ENCODE measurements at places on chromosomes 4 and X.

DNA sequence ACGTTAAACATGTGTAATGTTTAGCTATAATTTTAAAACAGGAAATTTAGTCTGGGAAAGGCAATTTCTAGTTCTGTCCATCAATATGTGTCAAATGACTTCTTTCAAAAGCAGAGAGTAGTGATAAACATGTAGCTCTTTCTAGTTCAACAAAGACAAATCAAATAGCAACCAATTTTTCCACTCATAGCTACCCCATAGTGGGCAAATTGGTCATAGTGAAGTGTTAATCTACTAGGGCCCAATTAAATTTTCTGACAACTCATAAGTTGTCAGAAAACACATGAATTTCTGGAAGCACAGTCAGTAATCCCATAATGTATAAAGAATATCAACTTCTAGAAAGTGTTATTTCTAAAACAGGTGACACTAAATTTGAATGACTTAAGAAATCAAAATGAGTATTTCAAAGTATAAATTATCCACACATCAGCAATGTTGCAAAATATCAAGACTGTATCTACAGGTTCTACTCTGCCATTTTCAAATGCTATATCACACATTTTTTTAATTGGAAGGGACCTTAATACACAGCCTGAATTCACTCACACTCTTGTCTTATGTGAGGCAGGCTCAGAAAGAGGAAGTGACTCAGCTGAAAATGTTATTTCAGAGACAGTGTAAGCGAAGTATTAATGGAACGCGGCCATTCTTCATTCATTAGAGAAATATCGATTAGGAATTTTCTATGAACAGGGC lies 7.7 kb downstream of the OCIAD2 start:
- DNase-seq, result no peak

DNA sequence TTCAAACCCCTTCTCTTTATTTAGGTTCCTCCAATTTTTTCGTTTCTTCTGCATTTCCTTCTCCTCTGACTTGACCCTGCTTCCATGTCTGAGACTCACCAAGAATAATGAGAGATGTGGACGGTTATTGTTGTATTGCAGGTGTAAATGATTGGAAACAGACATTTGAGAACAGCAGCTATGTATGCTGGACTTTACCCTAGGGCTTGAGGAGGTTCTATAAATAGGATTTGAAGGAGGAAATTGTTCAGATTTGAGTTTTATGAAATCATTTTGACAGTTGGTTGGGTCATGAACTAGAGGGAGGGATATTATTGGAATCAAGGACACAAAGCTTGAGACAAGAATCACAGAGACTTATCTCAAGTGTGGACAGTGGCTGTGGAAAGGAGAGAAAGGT lies 614.6 kb upstream of the CPEB2 start:
- DNase-seq, result no peak

DNA sequence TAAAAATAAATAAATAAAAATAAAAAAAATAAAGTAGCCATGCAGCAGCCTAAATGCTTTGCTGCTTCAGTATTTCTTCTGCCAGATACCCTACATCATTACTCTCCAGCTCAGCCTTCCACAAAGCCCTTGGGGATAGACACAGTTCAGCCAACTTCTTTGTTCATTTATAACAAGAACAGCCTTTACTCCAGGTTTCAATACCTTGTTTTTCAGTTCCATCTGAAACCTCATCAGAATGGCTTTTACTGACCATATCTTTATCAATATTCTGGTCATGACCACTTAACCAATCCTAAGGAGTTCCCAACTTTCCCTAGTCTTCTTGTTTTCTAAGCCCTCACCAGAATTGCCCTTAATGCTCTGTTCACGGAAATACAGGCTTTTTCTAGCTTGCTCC lies 128.3 kb upstream of the MED14 start:
- no peak for DNase-seq

DNA sequence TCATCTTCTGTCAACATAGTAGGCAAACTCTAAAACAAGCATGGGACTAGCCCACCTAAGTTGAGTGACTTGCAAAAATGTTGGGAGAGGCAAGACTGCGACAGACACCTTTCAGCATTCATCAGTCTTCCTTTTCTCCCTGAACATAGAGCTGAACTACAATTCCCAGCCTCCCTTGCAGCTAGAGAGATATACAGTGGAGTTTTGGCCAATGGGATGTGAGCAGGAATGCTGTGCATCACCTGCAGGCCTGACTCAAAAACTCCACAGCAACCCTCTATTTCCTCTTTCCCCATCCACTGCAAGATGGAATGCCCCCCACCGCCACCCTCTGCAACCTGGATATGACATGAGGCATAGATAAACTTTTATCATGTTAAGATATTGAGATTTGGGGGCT lies 66.5 kb downstream of the PDHA1 start:
- no peak for DNase-seq

DNA sequence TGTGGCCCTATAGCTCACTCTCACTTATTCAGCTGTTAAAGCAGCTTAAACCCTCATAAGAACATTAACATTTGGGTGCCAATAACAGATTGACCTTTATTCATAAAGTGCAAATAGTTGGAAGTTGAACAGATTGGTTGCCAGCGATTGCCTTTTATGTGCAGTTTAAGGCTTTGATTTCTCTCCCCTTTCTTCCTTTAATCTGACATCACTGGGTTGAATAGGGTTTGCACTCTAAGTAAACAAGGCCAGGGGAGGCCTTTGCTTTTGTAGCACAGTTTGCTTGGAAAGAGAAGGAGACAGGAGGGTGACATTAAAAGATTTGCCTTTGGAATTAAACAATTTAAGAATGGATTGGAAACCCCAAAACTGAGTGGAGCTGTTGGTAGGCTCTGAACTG lies 114.3 kb downstream of the NKX6-1 start:
- DNase-seq, result no peak

GRCh38 chr4:166257276-166257675 lies 384.2 kb downstream of the TLL1 start:
- no peak for DNase-seq

DNA sequence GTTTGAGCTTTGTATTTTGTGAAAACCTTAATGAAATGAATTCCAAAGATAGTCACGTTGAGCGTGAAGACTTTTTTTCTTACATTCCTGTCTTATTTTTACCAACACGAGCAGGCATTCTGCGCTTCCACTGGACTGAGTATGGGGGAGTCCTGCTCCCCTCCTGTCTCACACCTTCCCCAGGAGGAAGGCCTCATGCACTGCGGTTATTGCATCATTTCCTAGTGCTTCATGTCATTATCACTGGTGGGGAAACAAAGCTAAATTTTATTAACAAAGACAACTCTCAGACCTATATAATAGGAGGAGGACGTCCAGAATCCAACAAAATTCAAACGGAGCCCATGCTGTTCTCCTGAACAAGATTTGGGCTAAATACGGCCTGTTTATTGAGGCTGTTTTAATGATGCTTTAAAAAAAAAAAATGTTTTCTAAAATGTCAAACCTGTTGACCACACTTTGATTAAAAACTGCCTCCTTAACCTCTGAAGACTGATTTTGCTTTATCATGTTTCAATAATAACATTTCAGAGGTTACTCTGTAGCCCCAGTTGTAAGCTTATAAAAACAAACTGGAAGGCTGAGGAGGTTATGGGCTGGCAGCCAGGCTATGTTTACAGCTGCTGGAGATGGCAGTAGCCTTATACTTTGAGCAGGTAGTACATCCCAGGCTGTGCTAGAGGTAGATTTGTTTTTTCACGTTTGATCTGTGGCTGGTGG lies 118.0 kb downstream of the SOWAHB start:
- no peak for DNase-seq

- no peak for DNase-seq
Measured at GRCh38 chr4:8376361-8377102, 64.0 kb downstream of the ACOX3 start.

GRCh38 chr4:71639380-71639779 lies 144.5 kb downstream of the GC start:
- DNase-seq, result no peak

DNA sequence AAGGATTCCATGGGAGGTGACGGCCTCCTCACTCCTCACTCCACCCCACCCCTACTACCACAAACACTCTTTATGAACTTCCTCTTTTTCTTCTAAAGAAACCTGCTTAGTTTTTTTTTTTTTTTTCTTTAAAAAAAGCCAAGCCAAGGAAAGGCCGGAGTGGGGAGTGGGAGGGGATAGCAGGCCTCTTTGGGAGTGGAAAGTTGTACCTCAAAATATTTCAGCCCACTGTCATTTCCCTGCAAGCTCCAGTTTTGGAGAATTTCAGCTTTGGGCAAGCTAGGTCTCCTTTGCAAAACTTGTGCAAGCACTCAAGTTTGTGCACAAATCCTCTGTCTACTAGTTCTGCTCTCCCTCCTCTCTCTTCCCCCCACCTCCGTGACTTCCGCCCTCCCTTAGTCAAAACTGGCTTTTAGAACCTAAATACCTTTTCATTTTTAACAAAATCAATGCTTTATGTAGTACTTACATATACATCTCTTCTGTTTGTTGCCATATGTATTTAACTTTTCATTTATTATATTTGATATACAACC lies 512 bp upstream of the ANTXR2 start:
- DNase-seq, result no peak

DNA sequence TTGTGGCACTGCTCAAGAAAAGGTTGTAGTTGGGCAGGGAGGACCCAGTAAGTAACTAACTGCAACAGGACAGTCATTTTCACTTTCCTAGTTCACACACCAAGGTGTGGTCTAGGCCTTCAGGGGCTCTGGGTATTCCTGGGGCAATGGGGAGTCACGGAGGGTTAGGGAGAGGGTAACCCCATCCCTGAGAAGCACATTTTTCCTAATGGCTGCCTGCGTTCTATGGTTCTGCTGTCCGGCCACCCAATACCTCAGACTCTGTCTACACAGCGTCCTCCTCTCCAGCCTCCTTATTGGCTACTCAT lies 937 bp upstream of the PPP1R3F start:
- no peak for DNase-seq

DNA sequence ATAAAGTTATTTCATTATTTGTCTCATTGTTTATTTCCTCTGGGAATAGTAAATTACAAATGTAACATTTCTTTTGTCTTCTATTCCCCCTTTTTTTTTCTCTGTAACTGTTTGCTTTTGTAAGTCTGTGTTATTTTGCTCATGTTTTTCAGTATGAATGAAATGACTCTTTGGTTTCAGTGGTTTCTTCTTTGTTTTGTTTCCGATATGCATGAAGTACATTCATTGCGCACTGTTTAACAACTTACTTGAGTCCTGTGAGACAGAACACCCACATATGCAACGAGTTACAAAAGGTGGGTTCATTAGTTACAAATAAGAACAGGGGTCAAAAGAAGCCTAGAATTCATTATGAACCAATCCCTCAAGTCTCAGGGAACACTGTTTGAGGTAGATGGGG lies 175.0 kb upstream of the UGT8 start:
- no peak for DNase-seq

- no peak for DNase-seq
Measured at GRCh38 chrX:20015422-20015821, 24.6 kb upstream of the BCLAF3 start.

GRCh38 chr4:105155426-105155825 lies 8.8 kb downstream of the TET2 start:
- no peak for DNase-seq

DNA sequence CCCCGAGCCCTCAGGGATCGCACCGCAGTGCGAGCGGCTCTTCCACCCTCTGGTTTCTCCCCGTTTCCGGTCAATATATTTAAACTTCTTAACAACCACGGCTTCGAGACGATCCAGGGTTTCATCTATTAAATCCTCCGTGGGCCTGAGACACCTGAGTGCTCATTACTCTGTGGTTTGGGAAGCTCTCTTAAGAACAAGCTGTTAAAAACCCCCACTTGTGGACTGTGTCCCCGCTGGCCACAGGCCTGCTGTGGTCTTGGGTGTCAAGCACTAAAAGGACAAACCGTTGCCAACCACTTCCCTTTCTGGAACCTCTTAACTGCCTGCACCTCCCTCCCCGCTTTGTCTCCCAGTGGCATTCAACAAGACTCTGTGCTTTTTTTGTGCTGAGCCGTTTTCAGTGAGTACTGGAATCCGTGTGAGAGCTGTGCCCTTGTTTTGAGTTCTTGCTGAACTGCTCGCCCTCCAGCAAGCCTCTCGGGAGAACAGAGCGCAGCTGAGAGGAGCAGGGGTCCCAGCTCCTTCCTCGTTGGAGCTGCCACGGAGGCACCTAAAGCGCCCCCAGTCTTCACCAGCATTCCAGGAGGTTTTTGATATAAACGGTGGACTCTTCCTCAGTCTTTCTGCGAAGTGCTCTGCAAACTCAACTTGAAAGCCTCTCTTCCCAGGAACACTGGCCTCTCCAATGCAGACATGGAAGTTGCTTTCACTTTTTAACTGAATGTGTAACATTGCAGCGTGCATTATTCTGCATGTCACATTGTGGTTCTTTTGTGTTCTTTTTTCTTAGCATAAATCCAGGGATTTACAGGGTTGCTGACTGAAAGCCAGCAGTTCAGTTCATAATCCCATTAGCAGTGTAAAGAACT lies 691 bp upstream of the IGFBP7 start:
- no peak for DNase-seq

- DNase-seq, result no peak
Measured at GRCh38 chrX:109187473-109188168, 294.3 kb downstream of the GUCY2F start.

DNA sequence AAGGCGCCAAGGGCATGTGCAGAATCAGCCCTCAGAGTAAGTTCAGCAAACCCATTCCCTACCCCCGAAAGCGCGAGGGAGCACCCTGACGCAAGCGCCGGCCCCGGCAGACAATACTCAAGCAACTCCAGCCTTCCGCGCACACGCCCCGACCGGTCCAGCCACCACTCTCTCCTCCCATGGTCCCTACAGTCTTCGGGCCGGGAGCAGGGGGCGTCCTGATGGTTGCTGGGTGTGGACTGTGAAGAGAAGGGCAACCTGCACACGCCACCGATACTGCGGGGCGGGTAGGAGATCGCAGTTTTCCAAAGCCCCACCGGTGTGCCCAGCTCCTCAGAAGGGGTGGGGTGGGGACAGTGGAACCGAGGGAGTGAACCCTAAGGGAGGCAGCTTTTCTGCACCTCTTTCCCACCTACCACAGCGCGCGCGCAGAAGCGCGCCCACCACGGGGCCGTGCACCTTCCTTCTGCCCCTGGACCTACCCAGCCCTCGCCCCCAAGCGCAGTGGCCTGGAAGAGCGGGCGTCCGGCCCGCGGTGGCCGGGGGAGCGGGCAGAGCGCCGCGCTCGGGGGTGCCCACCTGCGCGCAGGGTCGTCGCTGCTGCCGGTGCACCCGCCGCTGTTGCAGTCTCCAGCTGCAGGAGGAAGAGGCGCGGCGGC lies 650.2 kb upstream of the DIPK2B start:
- DNase-seq, result peak; percentile 51

GRCh38 chr4:134328741-134329140 lies 127.2 kb upstream of the PABPC4L start:
- DNase-seq, result no peak

- DNase-seq, result no peak
Measured at GRCh38 chr4:82620126-82620735, 58.4 kb upstream of the TMEM150C start.

GRCh38 chr4:19256823-19257222 lies 994.9 kb upstream of the SLIT2 start:
- no peak for DNase-seq

- DNase-seq, result no peak
Measured at GRCh38 chr4:140242357-140243277, 88.6 kb upstream of the MAML3 start.
